ENCODE measurements at places on chromosomes 1 and 21.
A peak's percentile ranks its signal among the peaks of the same experiment; 100 is the strongest.

DNA sequence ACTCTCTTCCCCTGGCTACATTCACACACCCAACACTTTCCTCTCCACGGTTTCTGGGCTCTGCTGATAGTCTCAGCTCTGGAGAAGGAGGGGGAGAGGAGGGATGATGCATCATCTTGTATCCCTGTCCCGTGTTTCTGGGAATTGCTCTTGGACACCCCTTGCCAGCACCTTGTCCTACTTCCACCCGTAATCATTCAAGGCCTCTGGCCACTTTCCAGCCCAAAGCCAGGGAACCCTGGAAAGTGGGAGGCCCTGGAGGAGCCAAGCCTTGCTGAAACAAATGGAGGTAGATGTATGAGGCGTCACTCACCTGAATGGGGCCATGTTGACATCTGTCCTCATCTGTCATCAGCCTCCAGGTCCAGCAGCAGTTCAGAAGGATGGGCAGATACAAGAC lies 4.4 kb downstream of the PLEKHO1 start:
- no peak for DNase-seq

DNA sequence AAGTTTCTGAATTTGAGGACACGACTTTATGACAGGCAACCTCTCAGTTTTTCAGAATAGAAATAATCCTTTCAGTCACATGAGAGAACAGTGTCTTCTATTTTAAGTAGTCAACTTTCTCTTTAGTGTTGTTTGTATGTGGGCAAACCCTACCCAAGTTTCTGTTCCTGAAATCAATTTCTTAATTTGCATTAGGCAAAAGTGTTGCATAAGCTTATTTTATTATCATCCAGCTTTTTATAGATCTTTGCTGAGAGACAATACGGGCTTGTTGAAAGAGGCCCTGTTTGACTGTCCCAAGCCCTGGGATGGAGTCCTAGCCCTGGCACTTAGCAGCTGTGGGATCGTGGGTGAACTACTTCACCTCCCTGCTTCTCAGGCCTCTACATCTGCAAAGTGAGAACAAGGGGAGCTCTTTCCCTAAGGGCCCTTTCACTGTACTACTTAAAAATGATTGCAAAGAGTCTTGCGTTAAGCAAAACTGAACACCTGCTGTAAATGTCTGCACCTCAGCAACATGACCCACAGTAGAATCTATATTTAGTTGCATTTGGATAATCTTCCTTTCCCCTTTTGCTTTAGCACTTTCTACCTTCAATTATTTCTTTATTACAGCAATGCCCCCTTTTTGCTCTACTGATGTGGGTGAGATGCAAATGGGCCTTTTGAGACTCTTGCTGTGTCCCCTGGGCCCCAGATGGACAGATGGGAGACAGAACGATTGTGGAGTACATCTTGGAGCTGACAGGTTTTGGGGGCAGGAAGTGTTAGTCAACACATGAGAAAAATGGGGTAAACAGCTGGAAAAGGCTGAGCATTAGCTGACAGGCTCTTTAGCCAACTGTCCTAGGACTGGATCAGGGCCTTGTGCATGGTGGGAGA lies 41.0 kb upstream of the SCAF4 start:
- DNase-seq = no peak

DNA sequence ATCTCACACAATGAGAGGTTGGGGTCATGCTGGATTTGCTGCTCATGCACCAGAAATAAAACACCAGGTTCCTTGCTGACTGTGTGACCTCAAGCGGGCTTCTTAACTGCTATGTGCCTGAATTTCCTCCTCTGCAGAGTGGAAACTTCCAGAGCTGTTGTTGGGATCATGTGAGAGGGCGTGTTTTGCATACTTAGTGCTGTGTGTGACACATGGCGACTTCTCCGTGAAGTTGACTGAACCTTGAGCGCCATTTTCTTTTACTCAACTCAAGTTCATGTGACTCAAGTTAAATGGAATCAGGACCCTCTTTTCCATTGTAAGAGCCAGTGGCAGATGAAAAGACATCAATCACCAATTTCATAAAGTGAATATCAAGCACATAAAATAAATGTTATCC lies 224.0 kb downstream of the KIF26B start:
- no peak for DNase-seq

GRCh38 chr1:12147201-12147701 lies 19.5 kb upstream of the TNFRSF1B start:
- DNase-seq = no peak

GRCh38 chr1:9746651-9747050 lies 77.1 kb downstream of the CLSTN1 start:
- DNase-seq = no peak

DNA sequence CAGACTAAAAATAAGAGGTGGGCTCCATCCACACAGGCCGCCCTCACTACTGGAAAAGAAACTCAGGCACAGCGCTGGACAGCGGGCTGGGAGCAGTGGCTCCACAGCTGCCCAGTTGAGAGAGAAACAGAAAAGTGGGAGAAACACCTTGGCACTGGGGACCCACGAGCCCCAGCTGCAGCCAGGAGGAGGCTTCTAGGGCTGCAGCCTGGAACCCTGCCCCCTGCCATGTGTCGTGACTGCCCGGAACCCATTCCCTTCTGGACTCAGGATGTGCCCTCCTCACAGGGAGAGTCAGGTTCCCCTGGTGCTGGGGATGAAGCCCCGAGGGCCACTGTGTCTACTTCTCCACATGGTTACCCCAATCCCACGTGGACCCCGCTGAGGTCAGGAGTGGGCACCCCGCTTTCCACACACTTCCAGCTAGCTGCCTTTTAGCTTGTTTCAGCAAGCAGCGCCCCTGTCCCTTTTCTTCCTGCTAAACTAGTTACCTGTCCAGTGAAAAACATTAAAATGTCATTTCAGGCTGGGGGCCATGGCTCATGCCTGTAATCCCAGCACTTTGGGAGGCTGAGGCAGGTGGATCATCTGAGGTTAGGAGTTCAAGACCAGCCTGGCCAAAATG lies 35.9 kb downstream of the PARP1 start:
- DNase-seq = no peak

GRCh38 chr1:45331436-45332345 lies 5.0 kb downstream of the HPDL start:
- no peak for DNase-seq

DNA sequence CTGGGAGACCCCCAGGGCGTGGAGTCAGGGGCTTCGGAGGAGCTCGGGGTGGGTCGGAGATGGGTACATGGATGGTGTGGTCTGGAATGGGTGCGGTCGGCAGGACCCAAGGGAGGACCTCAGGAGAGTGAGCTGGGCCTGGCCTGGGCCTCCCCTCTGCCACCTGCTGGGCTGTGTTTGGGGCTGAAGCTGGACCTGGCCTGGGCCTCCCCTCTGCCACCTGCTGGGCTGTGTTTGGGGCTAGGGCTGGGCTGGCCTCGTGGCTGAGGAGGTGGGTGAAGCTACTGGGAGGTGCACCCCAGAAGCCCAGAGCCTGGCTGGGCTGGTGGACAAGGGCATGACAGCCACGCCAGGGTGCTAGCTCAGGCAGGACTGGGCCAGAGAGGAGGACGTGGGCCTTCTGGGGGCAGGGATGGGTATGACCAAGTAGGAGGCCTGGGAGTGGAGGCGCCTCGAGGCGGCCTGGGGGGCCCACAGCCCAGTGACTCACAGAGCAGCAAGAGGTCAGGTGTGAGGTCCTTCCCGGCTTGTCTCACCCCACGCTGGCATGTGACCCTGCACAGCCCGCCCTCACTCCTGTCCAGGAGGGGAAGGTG lies 14.5 kb downstream of the SAMD11 start:
- no peak for DNase-seq

GRCh38 chr21:14591882-14592281 lies 45.8 kb upstream of the SAMSN1 start:
- DNase-seq = peak; percentile 50

GRCh38 chr1:74065081-74065480 lies 132.9 kb downstream of the LRRIQ3 start:
- DNase-seq = no peak

DNA sequence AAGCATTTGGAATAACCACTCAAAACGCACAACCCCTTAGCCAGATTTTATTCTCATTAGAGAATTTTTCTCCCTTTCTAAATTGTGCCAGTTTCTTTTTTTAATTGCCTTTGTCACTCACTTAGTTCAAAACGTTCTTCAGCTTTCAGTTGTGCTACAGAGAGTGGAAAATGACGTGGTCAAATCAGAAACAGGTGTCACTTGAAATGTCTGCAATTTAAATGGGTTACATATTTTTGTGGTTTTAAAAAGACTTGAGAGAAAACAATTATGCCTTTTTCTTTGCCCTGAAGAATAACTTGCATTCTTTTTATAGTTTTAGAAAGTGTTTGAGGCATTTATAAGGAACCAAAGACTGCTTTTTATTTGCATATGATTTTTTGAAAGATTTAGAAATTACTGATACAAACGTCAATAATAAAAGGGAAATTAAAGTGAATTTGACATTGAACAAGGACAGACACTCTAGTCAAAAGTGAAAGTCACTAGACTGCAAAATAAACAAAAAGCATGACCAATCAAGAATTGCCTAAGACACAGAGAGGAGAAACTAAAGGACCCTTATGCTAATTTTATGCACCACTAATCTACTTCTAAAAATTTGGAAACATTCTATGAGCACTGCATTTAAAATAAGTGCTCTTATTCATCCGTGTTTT lies 191.0 kb downstream of the TPR start:
- DNase-seq = no peak

- no peak for DNase-seq
Observed at GRCh38 chr1:223496883-223497282, 103.7 kb downstream of the CCDC185 start.

DNA sequence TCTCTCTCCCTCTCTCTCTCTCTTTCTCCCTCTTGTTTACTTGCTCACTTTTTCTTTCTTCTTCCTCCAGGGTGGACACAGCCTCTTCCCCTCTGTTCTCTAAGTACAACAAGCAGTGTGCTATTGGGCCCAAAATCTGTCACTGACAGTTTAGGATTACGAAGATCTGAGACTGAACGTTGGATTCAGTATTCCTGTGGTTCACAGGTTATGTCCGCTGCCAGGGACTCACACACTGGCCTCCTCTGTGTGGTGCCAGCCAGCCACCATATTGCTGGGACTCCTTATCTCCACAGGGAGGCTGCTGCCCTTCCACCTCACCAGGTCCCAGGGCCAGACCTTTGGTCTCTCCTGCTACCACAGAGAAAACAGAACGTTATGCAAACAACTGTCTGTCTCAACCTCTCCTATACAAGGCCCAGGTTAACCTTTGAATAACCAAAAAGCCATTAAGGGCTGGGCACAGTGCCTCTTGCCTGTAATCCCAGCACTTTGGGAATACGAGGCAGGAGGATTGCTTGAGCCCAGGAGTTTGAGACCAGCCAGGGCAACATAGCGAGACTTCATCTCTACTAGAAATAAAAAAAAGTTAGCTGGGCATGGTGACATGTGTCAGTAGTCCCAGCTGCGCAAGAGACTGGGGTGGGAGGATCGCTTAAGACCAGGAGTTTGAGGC lies 171.9 kb upstream of the RAB4A start:
- DNase-seq = no peak

- no peak for DNase-seq
Observed at GRCh38 chr1:43302201-43302600, 1.4 kb downstream of the TIE1 start.

GRCh38 chr21:38824124-38824822 lies 18.5 kb downstream of the ETS2 start:
- DNase-seq = no peak

DNA sequence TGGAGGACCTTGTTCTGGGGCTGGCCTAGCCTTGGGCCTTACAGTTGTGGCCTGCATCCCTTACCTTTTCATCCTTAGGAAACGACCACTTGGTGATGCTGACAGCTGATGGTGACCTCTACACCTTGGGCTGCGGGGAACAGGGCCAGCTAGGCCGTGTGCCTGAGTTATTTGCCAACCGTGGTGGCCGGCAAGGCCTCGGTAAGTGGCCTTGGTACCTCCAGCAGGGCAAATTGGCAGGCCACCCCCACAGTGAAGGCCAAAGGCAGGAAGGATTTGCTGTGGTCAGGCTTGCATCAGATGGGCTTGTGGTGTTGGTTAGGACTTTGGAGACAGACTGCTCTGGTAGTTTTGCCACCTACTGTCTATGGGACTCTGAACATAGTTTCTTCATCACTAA lies 17.7 kb upstream of the TRNAU1AP start:
- no peak for DNase-seq

DNA sequence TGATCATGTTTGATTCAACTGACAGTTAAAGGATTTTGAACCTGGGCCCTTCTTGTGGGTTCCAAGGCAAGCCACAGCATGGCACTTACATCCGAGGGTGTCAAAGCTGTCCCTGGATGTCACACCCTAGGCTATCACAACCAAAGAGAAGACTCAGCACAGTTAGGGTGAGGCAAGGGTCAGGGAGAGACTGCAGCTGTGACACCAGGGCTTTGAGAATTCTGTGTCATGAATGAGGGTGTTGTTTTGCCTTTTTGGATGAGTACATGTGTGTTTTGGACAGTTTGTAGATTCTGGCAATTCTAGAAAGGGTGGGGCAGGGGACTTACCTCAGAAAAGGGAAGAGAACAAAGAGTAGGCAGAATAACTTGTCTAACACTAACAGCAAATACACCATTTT lies 37.8 kb upstream of the ZNF326 start:
- peak; percentile 60 for DNase-seq
